ENCODE measurements at places on chromosomes 1 and 21.

DNA sequence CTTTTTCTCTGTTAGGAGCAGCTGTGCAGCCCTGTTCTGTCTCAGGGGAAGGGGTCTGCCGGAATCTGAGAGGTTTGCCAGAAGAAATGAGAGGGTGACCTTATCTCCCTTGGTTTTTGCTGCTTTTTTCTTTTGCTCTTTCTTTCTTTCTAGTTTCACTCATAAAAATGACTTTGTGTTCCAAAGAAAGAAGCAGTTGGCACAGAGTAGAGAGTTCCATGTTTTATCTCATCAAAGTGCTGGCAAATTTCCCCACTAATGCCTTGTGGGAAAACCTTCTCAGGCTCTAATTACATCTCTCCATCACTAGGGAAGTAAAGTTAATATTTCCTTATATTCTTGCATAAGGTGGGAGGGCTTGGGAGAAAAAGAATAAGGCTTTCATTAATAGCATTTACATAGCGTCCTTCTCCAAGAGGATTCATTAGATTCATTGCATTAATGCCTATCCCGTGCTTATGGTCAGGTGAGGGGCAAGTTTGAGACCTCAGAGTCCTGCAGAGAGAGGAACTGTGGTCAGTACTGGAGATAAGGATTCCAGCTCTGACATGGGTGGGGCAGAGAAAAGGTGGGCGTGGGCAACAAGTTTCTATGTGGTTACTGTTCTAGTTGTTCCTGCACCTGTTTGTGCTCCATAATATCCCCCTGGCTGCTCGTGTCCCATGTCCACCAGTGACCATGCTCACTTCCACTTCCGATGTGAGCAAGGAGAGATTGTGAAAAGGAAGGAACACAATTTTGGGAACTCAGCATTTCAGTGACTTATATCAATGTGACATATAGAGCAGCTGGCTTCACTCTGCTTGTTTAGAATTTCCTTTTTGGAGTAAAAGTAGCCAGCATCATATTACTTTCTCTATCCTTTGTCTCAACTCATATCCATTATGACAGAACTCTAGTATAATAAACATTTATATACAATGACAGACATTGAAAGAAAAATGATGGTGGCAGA, 79.5 kb downstream of the DISC1 start:
- no peak for DNase-seq

- no peak for DNase-seq
These were observed 210.2 kb downstream of the APP start for GRCh38 chr21:25960402-25960801.

GRCh38 chr1:159474926-159475325, 35.4 kb downstream of the OR10J1 start:
- no peak for DNase-seq

DNA sequence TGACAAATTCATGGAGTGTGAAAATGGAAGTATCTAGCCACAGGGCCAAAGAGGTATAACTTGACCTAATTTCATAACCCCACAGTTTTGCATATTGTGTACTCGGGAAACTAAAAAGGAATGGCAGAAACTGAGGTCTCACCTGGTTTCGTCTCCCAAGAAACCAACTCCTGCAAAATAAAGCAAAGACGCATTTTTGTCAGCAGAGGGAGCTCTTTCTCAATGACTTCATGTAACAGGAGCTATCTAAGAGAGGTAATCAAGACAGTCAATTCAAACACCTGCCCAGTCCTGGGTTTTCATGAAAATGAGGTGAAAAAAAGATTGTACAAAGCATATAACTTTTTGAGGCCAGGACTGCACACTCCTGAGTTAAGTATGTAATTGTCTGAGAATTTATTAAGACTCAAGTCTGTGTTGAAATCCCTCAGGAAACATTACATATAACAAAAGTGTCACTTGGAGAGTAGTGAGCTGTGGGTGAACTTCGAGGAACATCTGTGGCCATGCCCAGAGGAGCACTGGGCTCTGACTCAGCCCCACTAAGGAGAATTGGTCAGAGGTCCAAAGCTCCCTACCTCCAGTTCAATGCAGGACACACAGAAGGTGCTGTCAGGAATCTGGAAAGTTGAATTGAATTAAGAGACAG, 17.6 kb downstream of the FCRL4 start:
- DNase-seq: peak; percentile 32

- no peak for DNase-seq
These were observed 307.6 kb upstream of the PLXNA2 start for GRCh38 chr1:208551633-208552320.

DNA sequence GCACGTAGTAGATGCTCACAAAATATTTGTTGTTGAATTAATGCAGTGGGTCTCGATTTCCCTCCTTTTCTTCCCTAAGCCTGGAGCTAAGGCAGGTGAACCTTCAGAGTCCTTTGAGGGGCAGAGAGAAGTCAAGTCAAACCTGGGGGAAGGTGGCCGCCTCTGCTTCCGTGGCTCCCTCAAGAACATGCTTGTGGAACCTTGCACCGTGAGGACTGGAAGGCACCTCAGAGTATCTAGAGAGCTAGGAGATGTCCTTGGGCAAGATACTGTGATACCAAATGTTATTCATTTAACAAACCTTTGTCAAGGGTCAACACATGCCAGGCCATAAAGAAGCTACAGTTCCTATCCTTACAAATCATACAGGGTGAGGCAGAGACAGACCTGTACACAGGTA, 38.3 kb downstream of the GPA33 start:
- DNase-seq: no peak

DNA sequence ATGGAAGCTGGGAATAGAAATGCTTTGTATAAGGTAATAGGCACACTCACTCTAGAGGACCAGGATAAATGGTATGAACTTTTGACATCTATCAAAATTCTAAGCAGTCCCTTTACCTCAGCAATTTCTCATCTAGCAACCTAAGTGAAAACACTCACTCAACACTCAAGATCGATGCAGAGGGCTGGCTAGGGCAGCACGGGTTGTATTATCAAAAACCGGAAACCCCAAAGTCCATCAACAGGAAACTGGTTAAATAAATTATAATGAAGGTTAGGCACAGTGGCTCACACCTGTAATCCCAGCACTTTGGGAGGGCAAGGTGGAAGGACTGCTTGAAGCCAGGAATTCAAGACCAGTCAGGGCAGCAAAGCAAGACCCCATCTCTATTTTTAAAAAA, 9.4 kb downstream of the USP48 start:
- no peak for DNase-seq

DNA sequence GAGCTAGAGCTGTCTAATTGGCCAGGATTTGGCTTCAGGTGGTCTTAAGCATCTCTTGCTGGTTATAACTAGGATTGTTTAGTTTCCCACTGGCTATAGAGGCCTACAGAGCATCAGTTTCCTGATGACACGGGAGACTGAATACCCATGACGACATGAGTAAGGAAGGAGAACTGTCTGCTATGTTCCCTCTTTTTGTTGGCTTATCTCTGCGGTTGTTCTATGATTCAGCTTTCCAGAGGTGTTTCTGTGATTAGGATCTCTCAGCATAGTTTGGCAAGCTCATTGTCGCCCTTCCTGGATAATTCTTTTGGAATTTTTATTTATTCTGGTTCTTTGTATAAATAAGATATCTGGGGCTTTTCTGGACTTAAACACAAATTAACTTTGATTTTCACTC, 163.4 kb downstream of the OLFM3 start:
- no peak for DNase-seq

DNA sequence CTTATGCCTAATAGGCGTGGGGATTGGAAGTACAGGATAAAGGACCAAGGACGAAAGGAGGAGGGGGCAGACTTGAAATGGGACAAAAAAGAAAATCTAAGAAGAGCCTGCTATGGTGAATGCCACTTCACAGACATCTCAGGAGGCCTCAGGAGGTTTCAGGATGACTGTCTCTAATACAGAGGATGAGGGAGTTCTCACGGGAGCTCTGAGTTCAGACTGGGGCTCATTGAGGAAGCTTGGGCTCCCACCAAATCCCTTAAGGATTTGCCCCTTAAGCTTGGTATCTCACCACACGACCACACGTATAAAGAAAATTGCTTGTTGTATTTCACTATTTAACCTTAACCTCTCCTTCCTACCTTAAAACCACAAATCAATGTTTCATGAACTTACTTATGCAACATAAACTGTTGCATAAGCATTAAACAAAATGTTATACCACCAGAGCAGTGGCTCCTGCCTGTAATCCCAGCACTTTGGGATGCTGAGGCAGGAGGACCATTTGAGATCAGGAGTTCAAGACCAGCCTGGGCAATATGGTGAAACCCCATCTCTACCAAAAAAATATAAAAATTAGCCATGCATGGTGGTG, 12.4 kb downstream of the SLC30A1 start:
- DNase-seq: no peak

DNA sequence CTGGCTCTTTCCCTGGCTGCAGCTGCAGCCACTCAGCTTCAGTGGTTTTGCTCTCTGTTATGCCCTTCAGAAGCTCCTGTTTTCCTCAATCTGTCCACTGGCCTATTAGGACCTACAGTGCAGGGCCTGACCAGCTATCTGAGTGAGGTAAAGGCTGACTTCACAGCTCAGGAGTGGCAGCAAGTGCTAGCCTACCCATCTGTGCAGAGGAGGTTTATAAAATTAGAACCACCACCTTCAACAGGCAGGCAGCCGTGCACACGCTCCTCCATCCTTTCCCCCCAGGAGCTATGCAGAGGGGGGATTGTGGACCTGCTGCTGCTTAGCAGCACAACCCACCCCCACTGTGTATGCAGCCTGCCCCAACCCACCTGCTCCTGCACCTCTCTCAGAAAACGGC, 8.3 kb downstream of the ADAR start:
- no peak for DNase-seq

- DNase-seq: no peak
These were observed 24.7 kb downstream of the CYP2J2 start for GRCh38 chr1:59901770-59902388.

DNA sequence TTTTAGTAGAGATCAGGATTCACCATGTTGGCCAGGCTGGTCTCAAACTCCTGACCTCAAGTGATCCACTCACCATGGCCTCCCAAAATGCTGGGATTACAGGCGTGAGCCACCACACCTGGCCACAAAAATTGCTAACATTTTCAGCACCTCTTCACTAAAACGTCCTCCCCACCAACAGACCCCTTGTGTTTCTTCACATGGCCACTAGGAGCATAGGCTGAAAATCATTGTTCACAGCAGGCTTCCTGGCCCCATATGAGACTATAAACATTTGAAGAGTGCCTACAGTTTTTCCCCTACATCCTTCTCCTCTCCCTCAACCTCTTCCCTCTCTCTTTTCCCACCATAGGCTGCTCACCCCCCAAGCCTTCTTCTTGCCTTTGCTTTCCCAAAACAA, 28.0 kb upstream of the SFPQ start:
- peak; percentile 31 for DNase-seq

- DNase-seq: no peak
These were observed 3.9 kb downstream of the CLDN19 start for GRCh38 chr1:42736152-42736551.

GRCh38 chr21:37204580-37204979, 62.6 kb downstream of the VPS26C start:
- DNase-seq: no peak

DNA sequence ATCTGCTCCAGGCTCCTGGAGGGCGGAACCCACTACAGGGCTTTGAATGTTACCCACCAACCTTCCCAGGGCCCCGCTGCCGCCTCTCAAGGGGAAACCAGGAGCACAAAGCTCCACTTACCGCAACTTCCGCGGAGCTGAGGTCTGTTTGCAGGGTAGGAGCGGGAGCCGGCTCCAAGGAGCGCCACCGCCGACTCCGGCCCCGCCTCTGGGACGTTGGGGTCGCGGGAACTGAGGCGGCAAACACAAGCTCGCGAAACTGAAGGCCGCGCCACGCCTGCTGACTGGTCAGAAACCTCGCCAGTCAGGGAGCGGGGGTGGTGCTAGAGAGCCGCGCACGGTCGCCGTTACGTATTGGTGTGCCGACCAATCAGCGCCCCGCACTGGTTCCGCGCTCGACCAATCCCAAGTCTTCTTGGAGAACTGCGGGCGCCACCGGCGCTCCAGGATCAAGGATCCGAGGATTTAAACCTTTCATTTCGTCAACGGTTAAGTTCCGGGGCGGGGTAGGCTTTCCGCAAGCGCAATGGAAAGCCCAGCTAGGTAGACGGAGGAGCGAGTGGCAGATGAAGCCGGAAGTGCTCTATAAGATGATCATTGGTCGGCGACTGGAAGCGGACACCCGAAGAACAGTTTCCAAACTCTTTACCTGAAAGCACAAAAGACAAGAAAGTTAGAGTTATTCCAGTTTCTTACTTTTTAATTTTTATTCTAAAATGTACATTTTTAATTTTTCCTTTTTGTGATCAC, at the start of gene STIL:
STIL (minus strand) TSS at position 233 of the 750 bp plus-strand sequence. CDS start 3,828 bp downstream, outside the sequence.
- peak; percentile 96 for DNase-seq

GRCh38 chr1:55318116-55318817, 103.1 kb upstream of the USP24 start:
- no peak for DNase-seq

DNA sequence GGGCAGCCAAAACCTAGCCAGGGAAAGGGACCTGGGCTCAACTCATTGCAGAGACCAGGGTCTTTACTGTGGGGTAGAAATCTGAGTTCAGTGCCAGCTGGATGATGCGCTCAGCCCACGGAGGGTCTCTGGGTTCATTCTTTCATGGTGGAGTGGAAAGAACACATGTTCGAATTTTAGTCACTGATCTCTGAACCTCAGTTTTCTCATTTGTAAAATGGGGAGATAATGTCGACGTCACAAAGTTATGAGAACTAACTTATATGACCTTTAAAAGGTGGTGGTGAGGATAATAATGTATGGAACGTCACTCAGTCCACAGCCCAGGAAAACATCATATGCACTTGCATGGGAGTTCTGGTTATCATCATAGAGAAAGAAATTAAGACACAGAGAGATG, 1.2 kb upstream of the TAL1 start:
- DNase-seq: no peak

- no peak for DNase-seq
These were observed 21.5 kb downstream of the GNG12 start for GRCh38 chr1:67811781-67812180.

DNA sequence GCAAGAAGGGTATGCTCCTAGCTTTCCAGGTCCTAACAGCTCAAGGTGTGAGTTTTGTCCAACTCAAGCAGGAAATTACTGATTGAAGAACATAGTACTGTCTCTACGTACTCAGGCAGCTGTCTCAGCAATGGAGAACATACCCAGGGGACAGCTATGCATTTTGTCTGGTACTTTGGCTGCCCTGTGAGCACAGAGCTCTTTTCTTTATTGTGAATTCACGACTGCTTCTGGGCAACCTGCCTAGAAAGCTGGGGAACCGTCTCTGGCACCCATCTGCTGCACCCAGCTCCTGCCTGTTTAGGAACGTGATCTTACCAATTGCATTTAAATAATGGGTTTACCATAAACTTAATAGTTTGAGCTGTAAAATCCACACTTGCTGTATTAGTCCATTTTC, 258.1 kb downstream of the HHAT start:
- DNase-seq: no peak

GRCh38 chr1:104648269-104648691, 898.6 kb downstream of the AMY1C start:
- DNase-seq: no peak

- no peak for DNase-seq
These were observed 154.3 kb upstream of the USP24 start for GRCh38 chr1:55369474-55369873.

DNA sequence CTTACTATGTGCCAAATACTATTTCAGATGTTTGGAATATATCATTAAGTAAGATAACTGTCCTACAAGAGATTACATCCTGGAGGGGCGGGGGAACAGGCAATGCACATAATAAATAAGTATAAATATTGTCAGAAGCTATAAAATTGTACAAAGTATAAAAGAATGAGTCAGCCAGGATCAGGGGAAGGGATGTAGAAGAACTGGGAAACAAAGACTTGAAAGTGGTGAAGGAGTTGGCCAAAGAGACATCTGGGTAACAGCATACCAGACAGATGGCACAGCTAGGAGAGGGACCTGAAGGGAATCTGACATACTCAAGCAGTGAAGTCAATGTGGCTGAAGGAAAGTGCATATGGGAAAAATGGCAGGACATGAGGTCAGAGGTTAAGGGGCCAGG, 53.9 kb downstream of the CYYR1 start:
- DNase-seq: no peak
